ENCODE measurements at places on chromosomes 6 and 20.

GRCh38 chr20:31260326-31260932, 3.0 kb downstream of the DEFB115 start:
- peak; percentile 20 for DNase-seq

DNA sequence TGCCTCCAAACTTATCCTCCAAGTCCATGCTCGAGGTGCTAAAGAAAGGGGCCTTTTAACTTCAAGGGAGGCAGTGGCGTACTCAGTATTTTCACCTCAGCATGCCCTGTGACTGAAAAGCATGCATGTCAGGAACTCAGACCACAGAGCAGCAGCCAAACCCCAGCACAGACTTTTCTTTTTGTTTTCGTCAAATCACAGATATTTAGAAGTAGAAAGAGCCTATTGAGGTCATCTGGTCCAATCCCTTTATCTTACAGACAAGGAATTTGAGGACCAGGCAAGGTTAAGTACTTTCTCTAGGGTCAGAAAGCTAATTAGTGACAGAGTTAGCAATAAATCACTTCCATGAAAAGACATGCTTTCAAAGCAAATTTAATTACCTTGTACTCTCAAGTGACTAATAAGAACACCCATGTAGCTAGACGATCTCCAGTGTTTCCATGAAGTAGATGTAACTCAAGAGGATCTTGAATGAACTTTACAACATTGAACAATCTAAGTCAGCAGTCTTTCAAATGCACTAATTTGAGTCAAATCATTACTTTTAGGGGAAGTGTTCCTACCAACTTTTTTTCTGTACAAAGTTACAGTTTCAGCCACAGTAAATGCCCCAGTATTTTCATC, 35.9 kb downstream of the MOXD1 start:
- peak; percentile 75 for DNase-seq

DNA sequence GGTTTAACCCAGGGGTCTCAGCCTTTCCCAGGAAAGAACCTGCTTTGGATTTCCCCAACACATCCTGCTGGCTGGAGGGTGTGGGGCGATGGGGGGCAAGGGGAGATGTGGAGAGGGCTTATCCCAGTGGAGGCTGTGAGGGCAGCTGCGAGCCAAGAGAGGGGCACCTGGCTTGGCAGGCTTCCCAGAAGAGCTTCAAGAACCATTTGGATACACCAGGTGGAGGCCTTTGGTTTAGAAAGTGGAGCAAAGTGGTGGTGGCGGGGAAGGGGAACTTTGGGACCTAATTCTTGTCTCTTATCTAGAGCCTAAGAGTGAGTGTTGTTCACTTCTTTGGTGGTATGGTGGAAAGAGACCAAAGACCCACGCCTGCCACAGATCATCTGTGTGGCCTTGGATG, 12.4 kb downstream of the CD40 start:
- no peak for DNase-seq

DNA sequence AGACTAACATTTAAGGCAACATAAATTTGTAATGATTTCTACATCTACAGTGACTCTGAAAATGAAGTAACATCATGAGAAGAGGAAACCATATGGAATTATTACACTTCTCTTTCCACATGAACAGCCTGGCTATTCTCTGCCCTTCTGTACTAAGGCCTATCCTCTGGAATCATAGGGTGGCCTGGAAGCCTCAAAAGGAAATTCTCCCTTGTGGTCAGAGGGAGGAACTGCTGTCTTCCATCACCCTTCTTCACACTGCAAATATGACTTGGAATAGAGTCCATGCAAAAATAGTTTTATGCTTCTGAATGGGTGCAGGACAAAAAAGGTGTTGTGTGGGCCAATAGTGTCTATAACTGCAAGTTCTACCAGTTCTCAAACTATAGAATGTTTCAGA, 44.6 kb upstream of the SH3BGRL2 start:
- no peak for DNase-seq

GRCh38 chr6:37007340-37008043, 2.0 kb downstream of the FGD2 start:
- DNase-seq = peak; percentile 46

GRCh38 chr6:136086686-136087085, 163.4 kb downstream of the MTFR2 start:
- DNase-seq = no peak

DNA sequence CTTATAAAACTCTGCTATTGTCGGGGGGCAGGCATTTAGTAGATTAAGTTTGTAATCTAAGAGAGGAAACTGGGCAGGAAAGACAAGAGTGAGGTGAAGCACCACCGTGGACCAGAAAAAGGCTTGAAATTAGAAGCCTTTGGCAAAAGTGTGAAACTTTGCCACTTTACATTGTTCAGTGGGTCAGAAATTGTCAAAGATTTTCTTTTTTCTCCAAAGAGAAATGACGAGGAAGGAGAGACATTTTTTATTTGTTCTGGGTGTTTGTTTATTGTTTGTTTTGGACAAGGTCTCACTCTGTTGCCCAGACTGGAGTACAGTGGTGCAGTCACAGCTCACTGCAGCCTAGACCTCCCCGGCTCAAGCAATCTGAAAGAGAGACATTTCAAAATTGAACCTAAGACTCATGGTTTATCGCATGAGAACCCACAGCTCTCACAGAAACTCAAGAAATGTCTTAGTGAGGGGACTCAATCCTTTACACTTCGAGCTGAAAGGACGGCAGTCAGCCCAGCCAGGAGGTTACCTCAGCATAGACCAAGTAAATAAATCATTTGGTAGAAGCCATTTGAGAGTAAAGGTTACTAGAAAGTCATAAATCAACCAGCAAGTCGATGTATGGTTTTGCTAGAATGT, 262.8 kb upstream of the TAB2 start:
- no peak for DNase-seq

DNA sequence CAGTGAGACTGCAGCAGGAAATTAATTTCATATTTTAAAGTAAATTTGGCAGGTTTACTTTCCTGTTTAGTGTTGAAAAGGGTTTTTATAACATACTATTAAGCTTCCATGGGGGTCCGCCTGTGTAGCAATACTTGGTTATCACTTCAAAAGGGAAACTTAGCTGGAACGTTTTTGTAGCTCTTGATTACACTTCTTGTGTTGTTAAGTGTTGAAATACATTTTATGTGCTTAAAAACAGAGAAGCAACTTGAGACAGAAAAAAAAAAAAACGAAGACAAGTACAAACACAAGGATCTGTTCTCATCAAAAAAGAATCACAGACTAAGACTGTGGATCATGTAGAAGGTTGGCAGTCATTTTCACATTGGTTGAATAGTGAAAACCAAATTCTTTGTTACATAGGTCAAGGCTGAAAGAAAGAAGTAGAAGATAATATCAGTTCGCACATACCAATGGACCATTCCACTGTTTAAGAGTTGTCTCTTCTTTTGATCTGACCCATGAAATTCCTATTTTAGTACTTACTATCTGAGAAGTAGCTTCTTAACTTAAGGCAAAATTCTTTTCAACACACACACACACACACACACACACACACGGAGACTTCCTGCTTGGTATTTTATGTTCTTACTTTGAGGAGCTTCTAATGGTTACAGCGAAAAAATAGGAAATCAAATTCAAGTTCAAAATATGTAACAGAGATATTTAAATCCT, 113.9 kb upstream of the SLC35B3 start:
- DNase-seq = no peak

DNA sequence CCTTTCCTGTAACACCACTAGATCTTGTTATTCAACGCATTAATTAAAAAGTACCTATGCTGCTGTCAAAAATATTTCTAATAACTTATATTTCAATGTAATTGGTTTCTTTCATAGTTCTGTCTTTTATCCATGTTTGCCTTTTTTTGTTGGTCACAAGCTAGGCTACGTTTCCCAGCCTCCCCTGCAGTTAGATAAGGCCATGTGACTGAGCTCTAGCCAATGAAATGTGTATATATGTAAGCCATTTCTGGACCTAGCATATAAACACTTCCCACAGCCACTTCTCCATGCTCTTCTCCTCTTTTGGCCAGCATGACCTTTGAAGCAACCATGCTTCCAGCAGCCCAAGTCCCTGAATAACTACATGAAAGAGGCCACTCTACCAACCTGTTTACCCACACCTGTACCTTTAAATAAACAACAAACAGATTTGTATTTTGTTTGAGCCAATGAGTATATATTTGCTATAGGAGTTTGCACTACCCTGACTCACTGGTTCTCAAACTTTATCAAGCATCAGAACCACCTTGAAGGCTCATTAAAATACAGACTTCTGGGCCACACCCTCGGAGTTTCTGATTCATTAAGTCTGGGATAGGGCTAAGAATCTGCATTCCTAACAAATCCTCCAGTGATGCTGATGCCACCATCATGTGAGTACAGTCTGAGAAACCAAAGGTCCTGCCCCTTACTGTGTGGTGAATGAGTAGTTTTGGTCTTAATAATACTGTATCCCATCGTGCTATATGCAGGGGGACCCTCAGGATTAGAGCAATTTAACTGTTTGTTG, 45.6 kb upstream of the BEND6 start:
- DNase-seq = no peak

- DNase-seq = no peak
These were observed 259.2 kb downstream of the DLL1 start for GRCh38 chr6:170031684-170032121.

DNA sequence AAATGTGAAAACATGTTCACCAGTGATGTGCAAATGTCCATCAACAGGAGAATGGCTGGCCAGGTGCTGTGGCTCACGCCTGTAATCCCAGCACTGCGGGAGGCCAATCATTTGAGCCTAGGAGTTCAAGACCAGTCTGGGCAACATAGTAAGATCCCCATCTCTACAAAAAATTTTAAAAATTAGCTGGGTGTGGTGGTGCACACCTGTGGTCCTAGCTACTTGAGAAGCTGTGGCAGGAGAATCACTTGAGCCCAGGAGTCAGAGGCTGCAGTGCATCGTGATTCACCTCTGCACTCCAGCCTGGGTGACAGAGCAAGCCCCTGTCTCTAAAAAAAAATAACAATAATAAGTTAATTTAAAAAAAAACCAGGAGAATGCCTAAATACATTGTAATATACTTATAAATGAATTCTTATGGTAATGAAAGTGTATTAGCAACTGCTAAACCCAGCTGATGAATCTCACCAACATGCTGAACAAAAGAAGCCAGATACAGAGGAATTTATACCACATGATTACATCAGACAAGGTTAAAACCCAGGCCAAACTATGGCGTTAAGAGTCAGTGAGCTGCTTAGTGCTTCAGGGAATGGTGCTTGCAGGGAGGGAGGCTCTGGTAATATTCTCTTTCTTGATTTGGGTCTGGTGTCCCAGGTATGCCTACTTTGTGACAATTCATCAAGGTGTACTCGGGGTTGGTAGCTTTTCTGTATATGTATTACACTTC, 36.4 kb downstream of the RPP40 start:
- no peak for DNase-seq

GRCh38 chr6:154230910-154231595, 125.5 kb downstream of the IPCEF1 start:
- peak; percentile 35 for DNase-seq

DNA sequence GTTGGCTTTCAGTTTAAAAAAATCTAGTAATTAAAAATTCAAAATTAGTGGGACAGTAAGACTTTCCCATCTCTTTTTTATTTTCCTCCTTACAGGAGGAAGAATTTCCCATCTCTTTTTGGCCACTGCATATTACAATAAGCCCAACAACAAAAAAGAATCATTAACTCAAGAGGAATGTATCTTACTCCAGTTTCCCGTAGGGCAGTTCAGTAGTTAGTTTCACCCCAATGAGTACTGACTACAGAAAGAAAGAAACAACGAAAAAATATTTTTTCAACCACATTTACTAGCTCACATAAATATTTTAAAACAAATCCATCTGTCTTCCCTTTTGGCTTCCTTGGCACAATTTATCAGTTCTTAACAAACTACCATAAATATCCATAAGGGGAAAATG, 14.9 kb upstream of the BLOC1S5 start:
- DNase-seq = no peak

DNA sequence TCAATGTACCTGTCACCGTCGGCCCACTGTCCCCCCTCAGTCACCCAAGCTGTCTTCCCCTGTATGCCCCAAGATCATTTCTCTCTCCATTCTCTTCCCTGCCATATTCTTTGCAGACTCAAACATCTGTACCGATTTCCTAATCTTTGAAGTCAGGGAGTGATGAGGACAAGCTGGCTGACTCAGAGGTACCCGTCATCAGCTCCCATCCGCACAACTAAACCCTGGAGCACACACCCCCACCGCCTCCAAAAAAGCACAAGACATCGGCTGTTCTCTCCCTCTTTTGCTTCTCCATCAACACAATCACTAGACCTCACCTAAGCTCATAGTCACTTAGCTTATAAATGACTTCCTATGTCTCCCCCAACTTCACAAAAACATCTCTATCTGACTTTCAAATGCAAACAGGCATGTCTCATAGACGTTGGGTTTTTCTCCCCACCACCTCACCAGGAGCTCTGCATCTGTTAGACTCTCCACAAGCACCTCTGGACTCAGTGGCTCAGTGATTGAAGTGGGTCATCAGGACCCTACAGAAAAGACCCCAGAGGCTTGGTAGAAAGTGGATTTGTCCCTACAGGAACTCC, 11.5 kb upstream of the NFATC2 start:
- no peak for DNase-seq

- no peak for DNase-seq
These were observed 116.1 kb downstream of the JAG1 start for GRCh38 chr20:10557685-10558084.

- no peak for DNase-seq
These were observed 61.0 kb upstream of the ARMH2 start for GRCh38 chr6:24859608-24860200.

GRCh38 chr6:40988634-40989033, 50.4 kb downstream of the UNC5CL start:
- no peak for DNase-seq

DNA sequence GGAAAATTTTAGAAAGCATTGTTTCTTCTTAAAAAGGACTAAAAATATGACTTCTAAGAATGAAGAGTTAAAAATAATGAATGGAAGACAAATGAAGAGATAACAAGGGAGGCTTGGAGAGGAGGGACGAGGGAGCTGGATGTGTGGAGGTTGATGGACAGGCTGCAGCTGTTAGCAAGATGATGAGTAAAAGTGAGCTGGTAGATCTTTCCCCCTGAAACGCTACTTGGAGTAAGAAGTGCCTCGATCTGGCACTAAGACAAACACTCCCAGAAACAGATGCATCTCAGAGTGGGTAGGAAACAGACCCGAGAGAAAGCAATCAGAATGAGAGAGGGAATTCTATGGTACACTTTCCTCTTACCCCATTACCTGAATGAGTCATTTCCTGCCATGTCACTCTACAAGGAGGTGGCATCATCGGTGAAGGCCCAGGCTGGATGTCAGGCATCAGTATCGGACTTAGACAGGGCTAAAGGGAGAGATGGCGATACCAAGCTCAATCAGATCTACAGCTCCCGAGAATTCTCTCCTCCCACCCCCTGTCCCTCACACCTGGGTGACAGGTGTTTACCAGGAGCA, 154.1 kb upstream of the BMP2 start:
- no peak for DNase-seq

- no peak for DNase-seq
These were observed 130.7 kb downstream of the RNASET2 start for GRCh38 chr6:166825553-166826145.

DNA sequence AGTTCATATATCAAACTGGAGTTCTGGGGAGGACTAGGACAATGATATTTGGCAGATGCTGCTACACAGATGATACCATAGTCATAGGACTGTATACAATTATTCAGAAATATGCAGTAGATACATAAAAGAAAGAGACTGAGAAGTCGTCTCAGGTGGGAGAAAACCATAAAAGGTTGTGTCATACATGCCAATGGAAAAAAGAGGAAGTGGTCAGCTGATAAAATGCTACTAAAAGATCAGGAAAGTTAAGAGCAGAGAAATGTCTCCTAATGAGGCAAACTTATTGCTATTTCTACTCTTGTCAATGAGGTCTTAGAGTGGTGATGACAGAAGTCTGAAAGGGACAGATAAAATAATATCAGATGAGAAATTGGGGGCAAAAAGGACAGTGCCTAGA, 407.6 kb downstream of the COL12A1 start:
- no peak for DNase-seq
